ENCODE measurements at places on chromosomes 2 and 18.
A peak's percentile ranks its signal among the peaks of the same experiment; 100 is the strongest.

- peak; percentile 51 for DNase-seq
Observed at GRCh38 chr2:190343536-190344275, at the start of gene INPP1. Gene INPP1, plus strand, starts transcription at chr2:190343589. Its CDS starts 16,514 bp downstream, at chr2:190360103.

GRCh38 chr2:147390475-147390874, 454.4 kb upstream of the ACVR2A start:
- DNase-seq, result no peak

DNA sequence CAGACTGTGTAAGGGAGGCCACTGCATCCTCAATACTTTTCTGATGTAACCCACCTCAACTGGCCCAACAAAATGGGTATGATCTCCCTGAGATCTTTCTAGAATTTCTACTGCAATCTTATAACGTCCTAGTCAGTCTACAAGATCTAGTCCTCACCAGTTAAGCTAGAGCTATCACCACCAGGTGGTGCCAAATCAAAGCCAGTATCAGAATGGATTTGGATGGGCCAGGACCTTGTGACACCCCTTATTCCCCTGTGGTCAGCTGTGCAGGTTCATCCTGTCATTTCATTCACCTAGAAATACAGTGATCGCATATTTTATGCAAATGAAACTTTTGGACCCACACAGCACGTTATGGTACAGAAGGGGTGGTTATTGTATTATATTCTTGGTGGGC, 90.3 kb downstream of the OLA1 start:
- DNase-seq, result peak; percentile 4

DNA sequence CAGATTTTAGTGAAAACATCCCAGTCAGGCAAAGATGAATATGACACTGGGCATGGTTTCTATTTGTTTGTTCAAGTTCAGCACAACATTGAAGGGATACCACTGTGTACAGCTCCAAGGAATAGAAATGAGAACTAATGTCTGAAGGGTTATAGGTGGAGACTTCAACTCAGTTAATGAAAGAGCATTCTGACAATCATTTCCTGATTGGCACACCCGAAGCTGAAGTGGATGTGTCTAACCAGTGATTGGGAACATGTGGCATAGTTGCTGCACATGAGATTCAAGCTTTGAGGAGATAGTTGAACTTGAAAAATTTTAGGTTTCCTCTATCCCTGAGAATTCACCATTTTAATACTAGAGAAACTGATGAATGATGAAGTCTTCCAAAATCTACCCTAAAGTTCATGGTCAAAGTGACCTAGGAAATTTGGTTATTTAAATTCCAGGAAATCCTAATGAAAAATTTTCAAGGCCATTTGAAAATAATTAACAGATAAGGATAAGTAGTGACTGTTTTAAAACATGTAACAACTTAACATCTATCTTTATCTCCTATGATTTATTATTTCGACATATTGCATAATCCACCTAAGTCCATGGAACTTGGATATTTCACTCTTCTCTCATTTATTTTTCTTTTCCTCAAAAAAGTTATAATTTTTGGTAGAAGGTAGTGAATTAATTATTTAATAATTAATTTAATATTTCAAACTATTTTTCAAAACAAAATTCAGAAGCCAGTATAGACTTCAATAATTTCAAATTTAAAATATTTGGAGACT, 38.0 kb downstream of the SLC9A4 start:
- DNase-seq, result no peak

DNA sequence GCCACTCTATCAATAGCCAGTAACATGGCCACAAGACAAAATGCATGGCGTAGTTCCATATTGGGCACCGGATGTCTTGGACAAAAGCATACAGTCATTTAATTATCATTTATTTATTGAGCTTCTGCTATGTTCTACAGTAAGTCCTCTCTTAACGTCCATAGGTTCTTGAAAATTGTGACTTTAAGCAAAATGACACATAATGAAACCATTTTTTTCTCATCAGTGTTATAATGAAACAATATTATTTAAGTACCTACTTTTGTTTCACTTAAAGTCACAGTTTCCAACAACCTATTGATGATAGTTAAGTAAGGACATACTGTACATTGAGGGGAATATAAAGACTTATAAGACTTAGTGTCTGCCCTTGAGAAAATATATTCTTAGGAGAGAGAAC, 84.9 kb downstream of the XRCC5 start:
- no peak for DNase-seq

Data from T1000 (cell line).